ENCODE measurements at places on chromosomes 5 and 9.

- no peak for DNase-seq
These were observed 22.2 kb downstream of the ERAP1 start for GRCh38 chr5:96785326-96786109.

GRCh38 chr5:176781054-176781375, 29.3 kb upstream of the UNC5A start:
- DNase-seq, result no peak

DNA sequence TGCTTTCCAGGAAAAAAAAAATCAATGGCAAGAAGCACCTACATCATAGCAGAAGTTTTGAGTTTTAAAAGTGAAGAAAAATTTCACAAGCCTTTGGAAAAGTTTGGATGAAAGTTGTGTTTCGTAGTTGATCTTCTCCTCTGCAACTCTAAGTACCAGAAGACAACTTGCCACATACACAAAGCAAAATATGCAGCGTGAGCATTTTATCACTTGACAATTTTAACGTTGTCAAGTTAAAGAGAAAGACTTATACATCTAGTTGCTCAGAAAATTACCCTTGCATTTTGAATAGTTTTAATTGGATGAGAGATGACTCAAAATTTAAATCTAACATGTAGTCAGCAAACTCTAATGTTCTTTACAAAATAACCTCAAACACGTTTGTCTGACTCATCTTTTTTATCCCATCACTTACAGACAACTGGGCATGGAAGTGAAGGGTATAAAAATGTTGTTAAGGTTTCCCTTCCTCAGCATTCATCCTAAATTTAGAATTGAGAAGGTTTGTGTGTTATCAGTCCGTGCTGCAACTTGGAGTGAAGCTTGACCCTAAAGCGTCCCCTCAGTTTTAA, 213.4 kb downstream of the MARCHF11 start:
- no peak for DNase-seq

DNA sequence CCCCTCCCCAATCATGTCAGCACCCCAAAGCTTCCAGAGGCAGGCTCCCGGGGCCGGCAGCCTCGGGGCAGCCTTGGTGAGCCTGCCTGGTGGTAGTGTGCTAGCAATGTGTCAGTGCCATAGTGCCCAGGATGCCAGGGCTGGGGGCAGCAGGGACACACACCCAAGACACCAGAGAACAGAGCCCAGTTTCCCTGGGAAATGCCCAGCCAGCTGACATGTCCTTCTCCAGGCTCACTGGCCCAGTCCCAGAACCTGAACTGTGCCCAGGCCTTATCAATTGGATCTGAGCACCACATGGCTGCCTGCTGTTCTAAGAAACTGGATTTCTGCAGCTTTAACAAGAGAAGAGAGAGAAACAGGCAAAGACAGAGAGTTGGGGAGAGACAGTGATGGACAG, 74.9 kb upstream of the LRRTM2 start:
- DNase-seq, result no peak

DNA sequence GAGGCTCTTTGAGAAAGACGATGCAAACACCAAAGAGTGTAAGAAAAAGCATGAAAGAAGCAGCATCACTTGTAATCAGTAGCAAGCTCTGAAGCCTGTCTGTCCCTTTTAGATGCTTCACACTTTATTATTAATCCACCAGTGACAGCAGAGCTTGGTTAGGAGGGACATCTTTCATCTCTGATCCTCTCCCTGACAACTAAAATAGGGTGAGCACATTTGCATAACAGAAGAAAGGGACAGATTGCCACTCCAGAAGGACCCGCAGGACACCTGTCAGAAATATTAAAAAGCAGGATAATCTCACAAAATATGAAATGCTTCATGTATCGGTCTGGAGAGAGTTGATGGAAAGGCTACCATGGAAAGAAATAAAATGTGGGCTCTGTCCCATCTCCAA, 71.4 kb upstream of the MAP1B start:
- DNase-seq, result no peak

DNA sequence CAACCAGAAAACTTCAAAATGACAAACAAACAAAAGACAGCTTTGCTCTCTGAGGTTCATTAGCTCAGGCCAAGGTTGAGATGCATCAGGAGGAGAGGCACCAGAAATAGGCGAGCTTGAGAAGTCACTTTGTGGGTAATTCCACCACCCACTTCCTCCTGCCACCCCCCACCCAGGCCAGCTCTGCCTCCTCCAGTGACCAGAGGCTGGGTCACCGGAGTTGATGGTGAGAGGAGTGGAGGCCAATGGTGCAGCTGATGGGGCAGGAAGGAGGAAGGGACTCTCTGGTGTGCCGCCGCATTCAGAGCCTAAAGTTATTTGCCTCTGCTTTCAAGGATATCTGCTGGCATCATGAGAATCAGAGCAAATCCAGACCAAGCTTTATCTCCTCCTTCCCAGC, 73.8 kb upstream of the ASTN2 start:
- DNase-seq, result no peak

DNA sequence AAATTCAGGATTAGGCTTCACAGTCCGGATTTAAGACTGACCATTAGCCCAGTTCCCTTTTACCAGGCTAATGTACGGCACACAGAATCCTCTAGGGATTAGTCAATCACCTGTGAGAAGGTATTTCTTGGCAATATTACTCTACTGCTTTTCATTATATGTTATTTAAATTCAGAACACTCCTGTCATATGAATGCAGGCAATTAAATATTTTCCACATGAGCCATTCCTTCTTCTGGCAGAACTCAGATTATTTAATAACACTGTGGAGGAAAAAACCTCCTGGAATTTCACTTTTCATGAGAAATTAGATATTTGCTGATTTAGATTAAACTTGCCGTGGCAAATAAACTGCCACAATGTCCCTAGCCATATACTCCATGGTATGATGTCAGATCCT, 1357.5 kb upstream of the C9orf72 start:
- DNase-seq, result no peak

- DNase-seq, result no peak
These were observed 6.5 kb upstream of the EGFL7 start for GRCh38 chr9:136656183-136656738.

- DNase-seq, result no peak
These were observed 29.5 kb downstream of the C5orf15 start for GRCh38 chr5:133938929-133939328.

DNA sequence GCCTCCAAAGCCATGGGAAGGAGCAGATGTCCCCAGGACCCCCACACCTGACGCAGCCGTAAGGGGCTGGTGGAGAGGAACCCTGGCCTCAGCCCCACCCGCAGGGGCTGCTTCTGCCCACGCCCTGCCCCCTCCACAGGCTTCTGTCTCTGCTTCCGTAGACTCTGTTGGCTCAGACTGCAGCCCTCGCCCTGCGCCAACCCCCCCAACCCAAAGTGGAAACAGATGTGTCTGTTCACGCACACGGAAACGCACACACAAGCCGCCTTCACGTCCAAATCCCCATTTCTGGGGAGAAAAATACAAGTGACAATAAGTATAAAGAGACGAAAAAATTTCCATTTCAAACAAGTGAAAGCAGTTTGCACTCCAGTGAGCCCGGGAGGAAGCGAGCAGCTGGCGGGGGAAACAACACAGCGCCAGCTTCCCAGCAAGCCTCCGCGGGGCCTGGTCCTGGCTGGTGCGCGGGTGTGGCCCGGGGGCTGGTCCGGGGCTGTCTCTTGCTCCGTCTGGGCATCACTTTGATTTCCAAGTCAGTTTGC, 32.6 kb upstream of the RXRA start:
- DNase-seq, result no peak

GRCh38 chr5:142845402-142845921, 75.3 kb downstream of the ARHGAP26 start:
- DNase-seq, result no peak

DNA sequence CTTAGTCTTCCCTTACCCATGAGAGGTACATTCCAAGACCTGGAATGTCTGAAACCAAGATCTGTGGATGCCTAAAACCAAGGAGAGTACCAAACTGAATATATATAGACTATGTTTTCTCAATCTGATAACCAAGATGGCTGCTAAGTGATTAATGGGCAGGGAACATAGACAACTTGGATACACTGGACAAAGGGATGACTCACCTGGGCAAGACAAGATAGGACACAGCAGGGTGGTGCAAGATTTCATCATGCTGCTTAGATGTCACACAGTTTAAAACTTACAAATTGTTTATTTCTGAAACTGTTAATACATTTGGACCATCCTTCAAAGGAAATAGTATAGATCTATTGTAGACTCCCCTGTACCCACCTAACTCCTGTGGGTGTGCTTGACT, 130.9 kb downstream of the HTR1A start:
- no peak for DNase-seq

GRCh38 chr5:79111387-79111959, at the start of gene BHMT:
Gene BHMT (plus strand): TSS chr5:79111809. CDS start chr5:79111886, 77 bp downstream.
- no peak for DNase-seq

- no peak for DNase-seq
These were observed 526 bp upstream of the STXBP1 start for GRCh38 chr9:127611603-127611898.

DNA sequence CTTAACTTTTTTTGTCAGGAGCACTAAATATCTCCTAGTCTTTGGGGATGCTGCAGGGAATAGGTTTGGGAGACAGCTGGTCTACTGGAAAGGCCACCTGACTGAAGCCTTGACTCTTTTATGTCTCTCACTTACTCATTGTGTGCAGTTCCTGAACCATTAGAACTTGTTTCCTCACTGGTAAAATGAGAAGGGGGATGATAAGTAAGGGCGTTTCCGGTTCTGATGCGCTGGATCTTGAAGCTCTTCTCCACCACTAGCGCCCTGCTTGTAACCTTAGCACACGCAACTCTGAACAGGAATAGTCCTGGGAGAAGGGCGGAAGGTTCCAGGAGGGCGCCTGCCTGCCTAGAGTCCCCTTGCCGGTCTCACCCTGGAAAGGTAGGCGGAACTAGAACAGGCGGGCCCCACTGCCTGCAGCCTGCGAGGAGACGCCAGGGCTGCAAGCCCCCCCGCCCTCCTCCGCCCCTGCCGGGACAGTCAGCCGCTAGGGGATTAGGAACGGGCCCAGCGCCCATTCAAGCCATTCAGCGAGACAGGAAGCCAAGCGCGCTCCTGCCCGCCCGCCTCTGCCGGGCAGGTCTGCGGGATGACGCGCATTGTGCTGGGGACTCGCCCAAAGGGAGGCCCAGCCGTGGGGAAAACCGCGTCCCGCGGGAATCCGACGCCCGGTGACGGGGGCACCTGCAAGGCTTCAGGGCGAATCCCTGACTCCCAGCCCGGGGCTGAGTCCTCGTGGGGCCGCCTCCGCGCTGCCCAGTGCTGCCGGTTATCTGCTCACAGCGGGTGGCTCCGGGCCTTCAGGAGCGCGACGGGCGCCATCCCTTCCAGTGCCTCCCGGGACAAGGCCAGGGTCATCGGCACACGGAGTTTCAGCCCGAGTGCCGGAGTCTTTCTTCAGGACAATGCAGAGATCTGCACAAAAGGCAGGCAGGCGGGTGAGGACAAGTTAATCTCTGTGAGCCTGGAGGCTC, 44.0 kb upstream of the XPA start:
- DNase-seq, result peak; percentile 83

DNA sequence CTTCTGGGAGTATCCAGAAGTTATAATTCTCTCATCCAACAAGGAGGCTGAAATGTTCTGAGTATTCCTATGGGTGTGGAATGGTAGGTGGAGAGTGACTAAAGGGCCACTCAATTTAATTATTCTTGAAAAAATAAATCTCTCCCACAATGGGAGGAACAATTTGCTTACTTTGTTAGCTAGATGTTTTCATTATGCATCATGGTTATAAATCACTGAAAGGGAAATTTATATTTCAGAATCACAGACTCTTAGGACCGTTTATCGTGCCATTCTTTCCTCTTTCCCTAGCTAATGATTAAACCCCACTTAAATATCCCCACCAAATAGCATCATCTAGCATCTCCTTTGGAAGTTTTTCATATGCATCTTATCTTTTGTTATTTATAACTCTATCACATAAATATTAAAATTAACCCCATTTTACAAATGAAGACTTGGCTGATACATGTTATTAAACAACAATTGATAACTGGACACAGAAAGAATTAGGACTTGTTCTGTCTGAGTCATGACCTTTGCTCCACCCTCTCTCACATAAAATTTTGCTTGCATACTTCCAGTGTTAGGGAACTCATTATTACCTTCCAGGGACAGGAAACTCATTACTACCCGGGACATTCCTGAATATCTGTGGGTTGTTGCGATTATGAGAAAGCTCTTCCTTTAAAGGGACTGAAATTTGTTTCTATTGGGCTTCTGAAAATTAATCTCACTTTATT, 94.9 kb upstream of the NMUR2 start:
- no peak for DNase-seq

GRCh38 chr5:5018578-5018970, 121.6 kb upstream of the ADAMTS16 start:
- DNase-seq, result no peak

DNA sequence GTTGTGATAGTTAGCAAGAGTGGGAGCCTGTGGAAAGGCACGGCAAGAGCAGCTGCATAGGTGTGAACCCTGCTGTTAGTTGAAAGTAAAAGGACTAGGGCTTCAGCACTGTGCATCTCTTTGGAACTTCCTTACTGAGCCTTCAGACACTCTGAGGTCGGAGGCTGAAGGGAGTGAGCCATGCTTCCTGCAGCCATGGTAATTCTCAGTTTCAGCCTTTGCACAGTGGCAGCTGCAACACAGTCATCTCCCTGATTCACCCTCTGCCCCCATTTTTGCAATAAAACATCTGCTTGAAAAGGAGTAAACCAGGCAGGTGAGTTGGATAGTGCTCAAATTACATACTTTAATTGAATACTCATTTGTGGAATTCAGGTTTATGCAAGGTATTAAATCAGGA, 6.5 kb upstream of the TLE4 start:
- DNase-seq, result no peak

DNA sequence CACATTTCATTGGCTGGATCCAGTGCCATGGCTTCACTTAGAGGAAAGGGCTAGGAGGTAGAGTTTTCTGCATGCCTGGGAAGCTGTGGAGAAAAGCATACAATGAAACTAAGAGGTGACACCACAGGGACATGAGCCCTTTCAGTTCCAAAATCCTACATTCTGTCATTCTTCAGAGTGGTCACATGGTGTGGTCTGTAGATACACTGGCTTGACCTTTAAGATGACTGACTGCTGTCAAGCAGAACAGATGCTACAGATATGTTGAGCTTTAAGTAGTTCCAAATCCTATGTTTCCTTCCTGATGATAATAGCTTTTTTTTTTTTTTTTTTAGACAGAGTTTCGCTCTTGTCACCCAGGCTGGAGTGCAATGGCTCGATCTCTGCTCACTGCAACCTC, 26.2 kb downstream of the DMRT3 start:
- DNase-seq, result no peak

DNA sequence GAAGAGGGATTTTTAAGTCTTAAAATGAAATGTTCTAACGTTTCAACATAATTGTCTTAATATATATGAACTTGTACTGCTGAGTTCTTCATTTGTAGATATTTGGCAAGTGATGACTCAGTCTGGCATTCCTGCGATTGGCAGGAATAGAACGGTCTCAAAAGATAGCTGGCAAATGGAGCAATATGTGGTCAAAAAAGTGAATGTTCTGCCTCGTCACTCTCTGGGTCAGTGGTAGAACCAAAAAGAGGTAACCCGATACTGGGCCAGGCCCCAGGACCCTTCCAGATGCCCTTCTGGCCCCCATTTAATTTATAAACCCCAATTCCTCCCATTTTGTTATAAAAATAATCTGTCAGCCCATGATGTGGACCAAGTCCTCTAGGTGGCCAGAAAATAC, 39.2 kb downstream of the ZNF366 start:
- no peak for DNase-seq

GRCh38 chr5:177099422-177100093, 12.8 kb downstream of the FGFR4 start:
- DNase-seq, result no peak

All from mesothelial cell of epicardium (in vitro differentiated cells).